ENCODE measurements at places on chromosomes 6 and 20. TPM values are rescaled to one million over a fixed set of nuclear protein-coding genes. Genes with fewer than 3 reads are reported as not detected.

GRCh38 chr6:125189494-125189893 lies 35.9 kb downstream of the TPD52L1 start:
- DNase-seq, result no peak

DNA sequence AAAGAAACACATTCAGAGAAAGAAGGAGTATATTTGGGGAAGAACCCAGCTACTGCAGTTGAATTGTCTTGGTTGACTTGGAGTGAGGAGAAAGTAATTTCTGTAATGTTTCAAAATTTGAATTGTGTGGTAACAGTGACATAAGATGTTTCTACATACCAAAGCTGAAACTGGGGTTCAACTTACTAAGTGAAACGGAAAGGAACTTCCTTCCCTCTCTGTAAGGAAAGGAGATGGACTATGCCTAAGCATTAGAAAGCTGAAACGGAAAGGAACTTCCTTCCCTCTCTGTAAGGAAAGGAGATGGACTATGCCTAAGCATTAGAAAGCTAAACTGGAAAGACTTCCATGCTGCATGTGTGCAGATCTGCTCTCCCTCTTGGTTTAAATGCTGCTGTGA lies 46.0 kb downstream of the HUS1B start:
- DNase-seq, result no peak

DNA sequence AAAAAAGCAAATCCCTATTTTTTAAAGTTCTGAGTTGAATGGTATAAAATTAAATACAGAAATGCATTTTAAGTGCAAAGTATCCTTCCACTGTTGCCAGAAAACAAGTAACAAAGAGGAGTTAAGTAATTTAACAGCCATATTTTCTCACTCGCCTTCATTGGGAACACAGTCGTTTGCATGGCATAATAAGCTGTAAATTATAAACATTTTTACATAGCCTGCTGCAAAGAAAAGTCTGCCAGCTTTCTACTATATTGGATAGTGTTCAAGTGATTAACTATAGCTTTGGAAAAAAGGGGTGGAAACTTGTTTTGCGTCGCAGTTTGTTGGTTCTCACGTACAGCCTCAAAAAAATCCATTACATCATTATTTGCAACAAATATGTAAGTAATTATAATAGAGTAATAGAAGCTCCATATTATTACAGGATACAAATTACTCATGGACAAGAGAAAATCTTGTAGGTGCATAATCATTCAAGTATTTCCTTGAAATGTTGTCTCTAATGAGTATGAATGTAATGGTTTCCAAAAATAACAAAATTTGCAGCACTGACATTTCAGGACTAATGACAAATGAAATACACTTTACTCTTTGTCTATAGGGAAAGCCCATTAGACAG lies 139.3 kb downstream of the PDSS2 start:
- DNase-seq, result no peak

DNA sequence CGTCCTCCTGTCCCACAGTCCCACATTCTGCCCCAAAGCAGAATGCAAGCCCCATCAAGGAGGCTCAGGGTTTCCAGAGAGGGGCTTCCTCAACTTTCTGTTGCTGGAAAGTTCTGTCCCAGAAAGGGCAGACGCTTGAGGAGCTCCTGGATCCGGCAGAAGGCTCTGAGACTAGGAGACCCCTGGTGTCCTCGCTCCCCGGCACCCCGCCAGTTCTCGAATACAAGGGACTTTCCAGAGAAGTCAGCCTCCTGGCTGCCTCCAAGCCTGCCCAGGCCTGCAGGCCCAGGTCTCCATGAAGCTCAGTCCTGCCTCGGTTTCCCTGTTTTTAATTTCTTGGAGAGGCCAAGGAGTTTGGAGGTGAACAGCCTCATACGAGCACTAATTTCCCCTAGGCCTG lies 150.4 kb downstream of the CEBPB start:
- no peak for DNase-seq

DNA sequence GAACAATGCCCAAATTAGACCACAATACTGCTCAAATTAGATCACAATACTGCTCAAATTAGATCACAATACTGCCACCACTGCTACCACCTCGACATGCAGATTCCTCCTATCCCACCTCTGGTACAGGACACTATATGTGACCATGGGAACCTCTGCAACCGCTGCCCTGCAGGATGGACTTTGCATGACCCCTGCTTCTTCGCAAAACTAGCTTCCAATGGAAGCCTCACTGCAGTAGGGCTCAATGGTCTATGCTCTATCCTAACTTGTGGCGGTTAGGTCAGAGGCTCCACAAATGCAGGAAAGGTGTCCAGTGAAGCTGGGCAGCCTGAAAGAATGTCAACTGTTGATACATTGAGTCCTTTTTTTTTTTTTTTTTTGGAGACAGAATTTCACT lies 7.8 kb upstream of the TXNDC5 start:
- no peak for DNase-seq

DNA sequence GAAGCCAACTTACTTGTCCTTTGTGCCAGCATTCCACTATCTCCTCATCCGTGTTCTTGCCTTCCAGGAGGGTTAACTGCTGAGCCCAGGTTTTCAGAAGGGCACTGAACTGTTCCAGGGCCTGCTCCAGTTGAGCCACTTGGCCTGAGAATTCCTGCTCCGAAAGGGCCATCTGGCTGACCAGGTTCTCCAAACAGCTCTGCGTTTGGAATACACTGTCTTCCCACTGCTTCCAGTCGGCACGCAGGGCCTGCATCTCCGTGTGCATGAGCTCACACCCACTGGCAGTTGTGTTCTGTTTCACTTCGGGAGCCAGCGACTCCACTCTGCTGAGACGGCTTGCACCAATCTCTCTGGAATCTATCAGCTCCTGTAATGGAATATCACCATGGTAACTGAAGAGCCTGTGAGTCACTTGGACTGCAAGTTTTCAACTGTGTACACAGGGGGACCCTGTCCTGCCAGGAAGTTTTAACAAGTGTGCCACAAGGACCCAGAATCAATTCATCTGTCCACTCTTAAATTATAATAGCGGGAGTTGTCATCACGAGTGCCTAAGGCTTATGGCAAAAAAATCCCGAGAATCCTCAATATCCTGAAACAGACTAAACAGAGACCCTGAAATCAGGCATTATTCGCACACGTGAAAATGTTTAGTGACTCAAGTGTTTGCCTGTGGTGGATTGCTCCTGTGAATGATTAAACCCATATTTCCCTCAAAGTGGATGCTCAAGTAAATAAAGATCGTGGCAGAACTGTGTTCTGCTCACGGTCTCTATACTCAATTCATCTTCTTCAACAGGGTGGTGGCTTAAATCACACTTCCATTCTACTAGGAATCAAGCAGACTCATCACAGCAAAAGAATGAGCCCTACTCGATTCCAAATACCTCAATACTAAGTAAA lies 255.9 kb downstream of the SYNE1 start:
- DNase-seq, result peak; percentile 78

- no peak for DNase-seq
These were observed 28.9 kb upstream of the CCR6 start for GRCh38 chr6:167093922-167094432.

DNA sequence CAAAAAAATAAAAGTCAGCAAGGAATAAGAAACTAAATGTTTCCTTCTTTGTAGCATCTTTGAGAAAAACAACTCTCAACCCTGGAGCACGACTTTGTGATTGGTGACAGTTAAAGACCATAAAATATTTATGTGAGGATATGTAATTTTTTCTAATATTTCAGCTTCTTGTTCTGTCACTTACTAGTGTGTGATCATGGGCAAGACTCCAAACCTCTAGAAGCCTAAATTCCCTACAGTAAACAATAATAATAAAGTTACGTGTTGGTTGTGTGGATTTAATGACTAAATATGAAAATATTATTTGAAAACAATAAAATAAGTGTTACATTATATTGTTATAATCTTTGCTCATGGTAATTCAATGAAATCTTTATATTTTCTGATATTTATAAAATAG lies 735.6 kb upstream of the MARCKS start:
- DNase-seq, result no peak

DNA sequence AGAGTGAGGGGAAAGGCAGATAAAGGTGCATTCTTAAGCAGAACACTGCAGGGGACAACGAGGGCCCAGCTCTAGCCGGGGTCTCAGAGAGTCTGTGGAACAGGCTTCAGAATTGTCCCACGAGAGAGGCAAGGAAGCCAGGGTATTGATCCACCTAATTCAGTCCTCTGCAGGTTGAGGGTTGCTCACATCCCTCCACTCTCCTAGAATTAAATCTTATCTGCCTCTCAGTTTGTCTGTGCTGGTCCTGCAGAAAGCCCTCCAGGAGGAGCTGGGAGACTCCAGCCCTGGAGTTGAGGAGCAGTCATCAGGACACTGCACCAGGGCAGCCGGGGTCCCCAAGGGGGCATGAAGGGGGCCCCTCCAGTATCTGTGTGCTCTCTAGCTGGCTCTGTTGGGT lies 39.1 kb downstream of the SLC24A3 start:
- DNase-seq, result no peak

The STXBP5 gene
- 25.9 TPM for total RNA-seq

DNA sequence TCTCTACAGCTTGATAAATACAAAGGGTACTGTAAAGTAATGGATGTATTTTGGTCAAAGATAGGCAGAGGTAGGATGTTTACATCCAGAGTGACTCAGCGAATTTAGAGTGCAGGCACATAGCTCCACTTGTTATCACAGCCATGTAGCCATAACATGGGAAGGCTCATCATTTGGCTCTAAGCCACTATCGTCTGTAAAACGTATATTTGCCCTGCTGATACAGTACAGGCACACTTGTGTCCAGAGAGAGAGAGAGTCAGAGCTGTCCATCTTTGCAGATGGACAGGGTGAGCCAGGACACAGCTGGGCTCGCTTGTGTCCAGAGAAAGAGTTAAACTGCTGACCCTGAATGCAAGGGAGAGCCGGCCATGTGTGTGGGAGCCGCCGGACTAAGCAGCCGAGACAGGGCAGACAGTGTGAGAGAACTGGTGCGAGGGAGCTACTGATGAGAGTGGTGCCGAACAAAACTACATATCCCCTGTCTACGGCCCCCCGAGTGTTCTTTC lies 619.0 kb downstream of the DOK5 start:
- no peak for DNase-seq

The RSPO3 gene
- 1.6 TPM for total RNA-seq
